Posterior vena cava (tissue), 2 donors: ENCODE measurements at places on chromosomes 5 and 9. TPM values are rescaled to one million over a fixed set of nuclear protein-coding genes. Genes with fewer than 3 reads are reported as not detected.

TAS2R1 gene
- total RNA-seq, result not detected

NTRK2 gene
- total RNA-seq, result 43.8 TPM

OTP gene
- total RNA-seq, result not detected

HSPB3 gene
- total RNA-seq, result 25.5 TPM

C5orf46 gene
- not detected for total RNA-seq

GRAMD2B gene
- total RNA-seq, result 20.9 TPM

IL4 gene
- total RNA-seq, result not detected

TAF11L6 gene
- total RNA-seq, result not detected

AMACR gene
- 9.4 TPM for total RNA-seq

ZNF300 gene
- total RNA-seq, result 5.5 TPM

GRCh38 chr9:98105006-98105405 is 14.0 kb downstream of the TRIM14 start:
- peak; percentile 43 for DNase-seq

GRCh38 chr9:107336718-107337360 is 53.8 kb downstream of the RAD23B start:
- no peak for DNase-seq

GRCh38 chr5:62538017-62538942 is 40.3 kb upstream of the LRRC70 start:
- no peak for DNase-seq

DNA sequence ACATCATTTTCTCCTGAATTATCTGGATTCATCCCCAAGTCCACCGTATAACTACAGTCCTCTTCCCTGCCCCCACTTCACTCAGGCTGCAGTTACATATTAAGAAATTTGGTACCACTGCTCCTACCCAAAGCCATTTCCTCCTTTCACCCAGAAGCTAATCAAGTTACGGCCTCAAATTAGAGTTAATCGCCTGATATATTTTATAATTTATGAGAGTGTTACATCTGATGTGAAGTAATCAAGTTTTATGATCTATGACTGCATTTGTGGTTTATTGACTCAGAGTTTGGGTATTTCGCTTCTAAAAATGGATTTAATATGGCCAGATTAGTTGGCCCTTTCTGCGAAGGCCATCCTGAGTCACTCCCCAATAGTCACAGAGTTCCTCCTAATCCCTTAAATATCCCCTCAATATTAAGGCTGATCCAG is 223.6 kb upstream of the KIF2A start:
- no peak for DNase-seq

- DNase-seq, result no peak
Measured at GRCh38 chr5:93294199-93294598, 286.8 kb downstream of the NR2F1-AS1 start.

GRCh38 chr5:42547141-42547540 is 123.9 kb downstream of the GHR start:
- no peak for DNase-seq

DNA sequence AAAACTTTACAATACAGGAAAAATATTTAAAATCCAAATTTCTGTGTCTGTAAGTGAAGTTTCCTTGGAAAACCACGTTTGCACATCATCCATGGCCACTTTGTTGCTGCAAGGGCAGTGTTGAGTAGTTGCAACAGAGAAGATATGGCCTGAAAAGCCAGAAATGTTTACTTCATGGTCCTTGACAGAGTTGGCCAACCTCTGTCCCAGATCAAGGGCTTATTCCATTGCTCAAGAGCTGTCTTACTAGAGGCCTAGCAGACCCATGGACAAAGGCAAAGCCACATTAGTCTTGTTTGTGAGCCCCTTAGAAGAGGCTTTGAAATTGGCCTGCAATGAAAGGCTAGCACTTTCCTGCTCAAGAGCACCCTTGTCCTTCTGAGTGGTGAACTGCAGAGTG is 119.4 kb downstream of the GAS1 start:
- no peak for DNase-seq

- DNase-seq, result no peak
Measured at GRCh38 chr5:14830210-14831005, 41.2 kb downstream of the ANKH start.

GRCh38 chr5:143601357-143601756 is 197.9 kb upstream of the NR3C1 start:
- DNase-seq, result no peak

DNA sequence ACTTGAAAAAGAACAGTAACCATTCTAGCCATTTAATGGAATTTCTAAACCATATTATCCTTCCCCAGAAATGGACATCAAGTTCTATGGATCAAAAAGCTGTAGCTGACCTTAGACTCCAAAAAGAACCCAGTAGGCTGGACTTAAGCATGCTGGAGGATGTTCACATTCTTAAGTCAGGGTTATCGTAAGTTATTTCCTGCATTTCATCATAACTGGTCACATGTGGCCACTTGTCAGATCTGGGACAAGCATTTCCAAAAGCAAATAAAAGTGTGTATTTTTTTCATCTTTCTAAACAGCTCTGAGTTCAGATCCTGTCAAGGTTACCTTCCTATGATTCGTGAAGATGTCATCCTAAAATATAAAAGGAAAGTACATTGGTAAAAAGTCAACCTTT is 274.5 kb upstream of the PTGER4 start:
- no peak for DNase-seq

DNA sequence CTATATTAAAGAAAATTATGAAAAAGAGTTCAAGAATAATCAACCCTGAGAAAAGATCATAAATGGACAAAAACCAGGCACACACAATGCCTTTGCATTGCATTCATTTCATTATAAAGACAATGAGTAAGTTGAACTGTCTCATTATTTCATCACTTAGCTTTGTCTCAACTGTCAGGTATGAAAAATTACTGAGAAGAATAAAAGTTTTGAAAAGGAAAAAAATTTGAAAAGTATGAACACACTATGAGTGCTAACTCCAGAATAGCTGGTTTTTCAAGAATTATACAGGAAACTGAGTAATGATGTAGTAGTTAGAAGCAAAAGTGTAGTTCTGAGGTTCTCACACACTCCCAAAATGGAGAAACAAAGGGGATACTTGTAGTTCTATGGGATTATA is 16.3 kb upstream of the ANXA1 start:
- no peak for DNase-seq

DNA sequence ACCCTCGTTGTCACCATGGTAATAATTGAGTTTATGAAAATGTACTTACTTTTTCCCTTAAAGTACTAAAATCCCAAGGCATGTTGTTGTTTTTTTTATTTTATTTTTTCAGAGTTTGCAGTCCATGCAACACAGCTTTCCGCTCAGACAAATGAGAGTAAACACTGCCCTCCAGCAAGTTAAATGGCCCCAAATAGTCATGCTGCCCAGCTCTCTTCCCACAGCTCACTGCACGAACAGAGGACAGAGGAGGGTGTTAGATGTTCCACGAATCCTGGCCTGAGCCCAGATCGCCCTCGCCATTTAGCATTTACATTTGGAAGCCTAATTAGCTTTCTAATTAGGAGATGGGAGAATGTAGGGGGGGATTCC is 1.9 kb downstream of the NIM1K start:
- DNase-seq, result no peak

DNA sequence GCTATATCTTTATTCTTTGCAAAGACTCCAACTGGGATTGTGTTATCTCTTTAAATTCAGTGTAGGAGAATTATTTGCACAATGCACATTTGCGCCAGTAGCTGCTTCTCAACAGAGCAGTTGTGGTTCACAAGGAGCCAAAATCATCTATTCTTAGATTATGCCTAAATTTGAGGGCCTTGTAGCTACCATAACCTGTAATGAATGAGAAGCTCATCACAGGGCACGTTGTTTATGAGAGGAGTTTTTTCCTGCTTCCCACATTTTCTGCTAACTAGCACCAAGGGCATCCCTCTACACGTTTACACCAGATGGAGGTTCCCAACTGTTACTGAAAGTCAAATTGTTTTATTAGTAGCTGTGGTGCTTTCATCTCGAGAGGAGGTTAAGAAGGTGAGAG is 322.4 kb downstream of the TMEM161B start:
- no peak for DNase-seq

- no peak for DNase-seq
Measured at GRCh38 chr5:120684213-120684612, 220.1 kb downstream of the PRR16 start.
